ENCODE measurements at places on chromosomes 3 and 15.

- H3K27me3 ChIP-seq, result no peaks in the 10 kb centered on the region
- H3K36me3 ChIP-seq, result no peaks in the 10 kb centered on the region
- H3K4me1 ChIP-seq, result no peaks in the 10 kb centered on the region
- no peak overlapping the region for H3K4me3 ChIP-seq
These were observed 77.8 kb upstream of the WDR72 start for GRCh38 chr15:53837263-53837662.

- no peaks in the 10 kb centered on the region for H3K36me3 ChIP-seq
- no peak overlapping the region for H3K4me3 ChIP-seq
- H3K27me3 ChIP-seq, result no peaks in the 10 kb centered on the region
- H3K4me1 ChIP-seq, result no peaks in the 10 kb centered on the region
- H3K27ac ChIP-seq, result no peak overlapping the region
These were observed 20.1 kb downstream of the EID1 start for GRCh38 chr15:48898032-48898431.

DNA sequence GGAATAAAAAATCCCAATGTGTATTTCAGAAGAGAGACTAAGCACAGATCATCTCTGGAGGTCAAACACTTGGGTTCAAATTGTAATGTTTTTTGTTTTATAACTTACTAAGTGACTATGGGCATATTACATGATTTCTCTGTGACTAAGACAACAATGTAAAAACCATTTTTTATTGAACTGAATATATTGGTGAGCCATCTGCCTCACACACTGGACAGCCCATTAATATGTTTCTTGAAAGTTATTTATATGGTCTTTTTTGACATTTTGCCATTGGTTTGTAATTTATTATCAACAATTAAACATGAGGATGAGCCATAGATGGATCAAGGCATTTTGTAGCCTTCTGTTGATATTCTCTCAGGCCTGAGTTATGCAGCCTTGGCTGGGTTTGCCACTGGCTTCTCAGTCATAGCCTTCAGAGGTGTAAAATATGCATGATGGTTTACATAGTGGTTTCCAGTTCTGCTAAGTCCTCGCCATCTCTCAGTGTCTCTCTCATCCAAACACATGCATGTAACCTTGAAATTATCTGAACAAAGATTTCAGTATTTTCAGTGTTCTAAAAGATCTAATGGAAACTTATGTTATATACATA, 997.2 kb downstream of the DIPK2A start:
- DNase-seq, result no peak
- no peaks in the 10 kb centered on the region for H3K27me3 ChIP-seq
- no peak overlapping the region for H3K4me3 ChIP-seq

GRCh38 chr3:141556034-141556433, 69.2 kb downstream of the RASA2 start:
- H3K4me3 ChIP-seq, result no peak overlapping the region
- DNase-seq, result peak; percentile 10
- no peaks in the 10 kb centered on the region for H3K27me3 ChIP-seq

GRCh38 chr3:47082519-47082918, 81.4 kb downstream of the SETD2 start:
- DNase-seq, result peak; percentile 58
- H3K27ac ChIP-seq, result peak overlapping the region; percentile 44
- no peak overlapping the region for H3K4me3 ChIP-seq
- H3K27me3 ChIP-seq, result no peaks in the 10 kb centered on the region

DNA sequence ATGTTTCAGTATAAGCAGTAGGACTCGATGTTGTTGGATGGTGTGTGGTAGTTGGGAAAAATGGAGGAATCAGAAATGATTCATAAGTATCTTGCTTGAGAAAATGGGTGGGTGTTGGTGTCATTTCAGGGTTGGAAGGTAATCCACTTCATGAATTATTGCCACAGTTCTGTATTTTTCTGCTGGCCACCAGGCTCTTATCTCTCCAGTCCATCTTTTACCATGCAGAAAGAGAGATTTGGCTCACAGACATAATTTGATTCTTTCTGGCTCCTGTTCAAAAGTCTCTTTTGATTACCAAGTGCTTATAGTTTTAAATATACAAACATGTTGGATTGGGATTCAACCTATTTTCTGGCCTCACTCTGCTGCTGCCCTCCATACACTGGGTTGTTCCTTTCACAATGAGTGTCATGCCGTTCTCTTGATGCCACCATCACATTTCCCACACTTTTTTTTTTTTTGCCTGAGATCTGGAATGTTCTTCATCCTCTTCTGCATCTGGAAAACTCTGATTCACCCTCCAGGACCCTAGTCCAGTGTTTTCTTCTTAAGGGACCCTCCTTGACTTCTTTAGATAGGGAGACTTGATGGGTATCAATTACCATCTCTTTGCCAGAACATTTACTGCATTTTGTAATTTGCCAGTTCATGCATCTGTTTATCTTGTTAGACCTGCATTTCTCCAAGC, 69.4 kb upstream of the GAP43 start:
- DNase-seq, result no peak
- no peaks in the 10 kb centered on the region for H3K4me1 ChIP-seq
- H3K4me3 ChIP-seq, result no peak overlapping the region
- no peak overlapping the region for H3K27ac ChIP-seq
- H3K27me3 ChIP-seq, result no peaks in the 10 kb centered on the region
- no peaks in the 10 kb centered on the region for H3K36me3 ChIP-seq

DNA sequence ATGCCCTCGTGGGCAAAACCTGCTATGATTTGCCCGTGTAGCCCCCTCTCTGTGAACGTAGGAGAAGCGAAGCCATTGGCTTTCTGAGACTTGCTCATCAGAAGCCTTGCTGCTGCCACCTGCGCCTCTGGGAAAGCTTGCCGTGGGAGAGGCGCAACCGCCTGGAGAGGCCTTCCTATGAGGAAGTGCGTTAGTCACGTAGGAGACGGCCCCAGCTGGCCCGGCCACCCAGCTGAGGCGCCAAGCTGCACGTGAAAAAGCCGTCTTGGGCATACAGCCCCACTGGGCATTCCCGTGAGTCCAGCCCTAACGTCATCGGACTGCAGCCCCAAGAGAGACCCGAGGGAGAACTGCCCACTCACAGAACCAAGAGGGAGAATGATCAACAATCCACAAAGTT, 49.1 kb upstream of the TJP1 start:
- no peak for DNase-seq
- H3K27ac ChIP-seq, result no peak overlapping the region
- no peak overlapping the region for H3K4me3 ChIP-seq
- H3K27me3 ChIP-seq, result peaks cover 2% of the 10 kb centered on the region
- H3K4me1 ChIP-seq, result no peaks in the 10 kb centered on the region
- no peaks in the 10 kb centered on the region for H3K36me3 ChIP-seq

- no peak overlapping the region for H3K4me3 ChIP-seq
- DNase-seq, result no peak
- H3K27ac ChIP-seq, result no peak overlapping the region
- H3K27me3 ChIP-seq, result peaks cover 2% of the 10 kb centered on the region
- no peaks in the 10 kb centered on the region for H3K4me1 ChIP-seq
These were observed 302.2 kb upstream of the NR2E3 start for GRCh38 chr15:71508081-71508682.

DNA sequence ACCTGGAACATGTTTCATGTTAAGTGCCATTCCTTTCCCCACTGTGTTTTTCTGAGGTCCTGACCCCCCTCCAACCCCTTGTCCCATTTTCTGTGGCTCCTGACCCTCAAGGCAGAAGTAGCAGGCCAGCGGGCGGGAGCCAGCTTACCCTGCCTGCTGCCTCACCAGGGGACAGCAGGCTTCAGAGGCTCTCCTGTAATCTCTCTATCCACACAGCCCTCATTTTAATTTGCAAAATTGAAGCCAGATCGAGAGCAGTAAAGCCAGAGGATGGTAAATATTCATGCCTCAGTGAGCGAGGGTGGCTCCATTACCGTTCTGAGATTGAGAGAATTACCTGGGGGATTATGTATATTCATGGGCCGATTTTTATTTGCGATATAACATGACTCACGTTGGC, 147.6 kb downstream of the DNAJB8 start:
- no peak overlapping the region for H3K4me3 ChIP-seq
- no peak for DNase-seq
- no peaks in the 10 kb centered on the region for H3K4me1 ChIP-seq
- H3K27ac ChIP-seq, result no peak overlapping the region
- no peaks in the 10 kb centered on the region for H3K27me3 ChIP-seq

- H3K27me3 ChIP-seq, result no peaks in the 10 kb centered on the region
- no peak overlapping the region for H3K27ac ChIP-seq
- no peak overlapping the region for H3K4me3 ChIP-seq
- H3K36me3 ChIP-seq, result no peaks in the 10 kb centered on the region
These were observed 465.4 kb downstream of the GBE1 start for GRCh38 chr3:81295906-81296577.

- peaks cover 10% of the 10 kb centered on the region for H3K4me1 ChIP-seq
- H3K27ac ChIP-seq, result peak overlapping the region; percentile 49
- no peak for DNase-seq
These were observed 5.5 kb downstream of the GFM1 start for GRCh38 chr3:158649791-158650190.

DNA sequence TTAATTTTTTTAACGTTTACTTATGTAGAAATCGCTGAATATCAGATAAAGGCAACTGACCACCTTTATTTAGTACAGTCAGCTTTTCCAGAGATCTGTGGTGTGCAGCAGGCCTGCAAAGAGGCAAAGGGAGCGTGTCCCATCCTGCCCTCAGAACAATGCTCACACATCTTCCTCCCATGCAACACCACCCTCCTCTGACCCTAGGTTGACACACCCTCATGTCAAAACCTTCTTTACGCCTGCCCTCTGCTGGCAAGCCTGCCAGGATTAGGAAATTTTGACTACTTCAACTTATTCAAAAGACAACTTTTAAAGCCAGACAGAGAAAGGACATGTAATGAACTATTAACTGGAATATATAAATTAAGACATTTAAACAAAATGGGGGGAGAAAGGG, 513.7 kb downstream of the FOXP1 start:
- H3K4me3 ChIP-seq, result no peak overlapping the region
- no peak overlapping the region for H3K27ac ChIP-seq
- no peaks in the 10 kb centered on the region for H3K36me3 ChIP-seq
- peak; percentile 77 for DNase-seq
- peaks cover 17% of the 10 kb centered on the region for H3K4me1 ChIP-seq
- H3K27me3 ChIP-seq, result no peaks in the 10 kb centered on the region

DNA sequence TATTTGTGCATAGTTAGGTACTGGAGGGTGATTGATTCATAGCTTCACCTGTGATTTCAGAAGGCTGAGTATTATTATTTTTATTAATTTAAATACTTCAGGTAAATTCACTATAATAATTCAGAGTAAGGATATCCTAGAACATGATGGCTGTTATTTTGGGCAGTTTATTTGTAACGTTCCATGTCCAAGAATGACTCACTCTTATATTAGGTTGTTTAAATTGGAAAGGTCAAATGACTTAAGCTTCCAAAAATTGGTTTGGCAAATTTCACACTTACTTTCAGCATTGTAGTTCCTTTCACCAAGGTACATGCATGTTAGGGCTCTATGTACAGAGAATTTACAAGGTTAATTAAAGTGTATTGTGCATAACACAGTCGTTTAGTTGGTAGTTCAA, 120.2 kb downstream of the EPHA3 start:
- H3K4me3 ChIP-seq, result no peak overlapping the region
- no peaks in the 10 kb centered on the region for H3K27me3 ChIP-seq
- H3K4me1 ChIP-seq, result no peaks in the 10 kb centered on the region
- no peak for DNase-seq
- H3K36me3 ChIP-seq, result no peaks in the 10 kb centered on the region
- H3K27ac ChIP-seq, result no peak overlapping the region
